ENCODE measurements at places on chromosomes 16 and 17.

DNA sequence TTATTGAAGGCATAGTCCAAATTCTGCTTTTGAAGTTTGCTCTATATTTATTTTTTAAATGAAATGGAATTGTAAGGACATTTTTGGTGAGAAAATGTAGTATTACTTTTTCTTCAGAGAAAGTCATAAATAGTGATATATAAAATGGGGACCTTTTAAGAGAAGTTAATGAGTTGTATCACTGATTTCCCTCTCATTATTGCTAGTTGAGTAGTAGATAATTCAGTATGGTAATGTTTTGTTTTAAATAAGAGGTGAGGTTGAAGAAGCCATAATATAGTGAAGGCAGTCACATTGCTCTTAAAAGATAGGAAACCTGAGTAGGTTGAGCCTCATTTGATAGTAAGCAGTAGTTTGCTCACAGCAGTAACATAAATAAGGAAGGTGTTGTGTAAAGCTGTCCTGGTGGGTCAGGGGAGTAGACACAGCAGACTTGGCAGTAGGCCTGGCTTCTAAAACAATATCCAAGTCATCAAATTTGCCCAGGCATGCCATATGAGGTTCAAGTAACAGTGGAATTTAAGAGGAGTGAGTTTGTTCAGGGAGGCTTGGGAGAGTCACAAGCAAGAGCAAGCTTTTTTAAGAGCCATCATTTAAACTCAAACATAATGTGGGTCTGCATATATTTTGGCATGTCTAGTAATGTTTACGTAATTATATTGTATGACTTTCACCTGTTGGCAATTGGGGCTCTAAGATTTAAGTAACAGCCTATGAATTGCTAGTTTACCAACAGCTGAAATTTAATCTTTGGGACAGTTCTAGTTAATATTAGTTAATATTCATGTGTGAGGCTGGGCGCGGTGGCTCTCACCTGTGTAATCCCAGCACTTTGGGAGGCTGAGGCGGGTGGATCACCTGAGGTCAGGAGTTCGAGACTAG is 6.5 kb downstream of the NFATC3 start:
- no peak for DNase-seq

DNA sequence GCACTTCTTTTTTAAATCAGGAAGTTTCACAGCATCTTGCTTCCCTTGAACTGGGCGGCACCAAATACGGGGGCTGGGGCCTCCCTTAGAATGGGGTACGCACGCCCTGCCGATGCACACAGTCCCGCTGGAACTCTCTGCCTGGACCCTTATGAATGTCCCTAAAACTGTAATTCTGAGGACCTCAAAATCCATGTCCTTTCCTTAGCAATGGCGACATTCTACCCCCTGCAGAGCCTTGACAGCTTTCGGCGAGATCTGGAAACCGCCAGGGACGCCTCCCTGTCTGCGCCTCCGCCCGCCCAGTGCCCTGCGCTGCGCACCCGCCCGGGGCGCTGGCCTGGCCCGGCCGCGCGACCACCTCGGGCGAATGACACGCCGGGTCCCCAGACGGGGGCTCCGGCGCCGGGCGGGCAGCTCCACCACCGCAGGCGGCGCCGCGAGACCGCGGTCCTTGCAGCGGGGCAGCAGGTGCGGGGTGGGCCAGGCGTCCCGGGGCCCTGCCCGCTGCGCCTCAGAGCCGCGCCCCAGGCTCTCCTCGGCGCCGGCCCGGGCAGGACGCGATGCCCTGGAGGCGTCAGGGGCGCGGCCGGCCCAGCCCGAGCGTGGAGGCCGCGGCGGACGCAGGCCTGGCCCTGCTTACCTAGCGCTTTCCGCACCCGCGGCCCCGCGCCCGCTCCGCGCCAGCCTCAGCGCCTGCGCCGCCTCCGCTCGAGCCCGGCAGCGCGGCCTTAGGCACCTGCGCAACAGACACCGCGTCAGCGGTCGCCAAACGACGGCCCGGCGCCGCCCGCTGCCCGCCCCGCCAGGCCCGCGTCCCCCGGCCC is 548 bp downstream of the HAGH start:
- peak; percentile 90 for DNase-seq

DNA sequence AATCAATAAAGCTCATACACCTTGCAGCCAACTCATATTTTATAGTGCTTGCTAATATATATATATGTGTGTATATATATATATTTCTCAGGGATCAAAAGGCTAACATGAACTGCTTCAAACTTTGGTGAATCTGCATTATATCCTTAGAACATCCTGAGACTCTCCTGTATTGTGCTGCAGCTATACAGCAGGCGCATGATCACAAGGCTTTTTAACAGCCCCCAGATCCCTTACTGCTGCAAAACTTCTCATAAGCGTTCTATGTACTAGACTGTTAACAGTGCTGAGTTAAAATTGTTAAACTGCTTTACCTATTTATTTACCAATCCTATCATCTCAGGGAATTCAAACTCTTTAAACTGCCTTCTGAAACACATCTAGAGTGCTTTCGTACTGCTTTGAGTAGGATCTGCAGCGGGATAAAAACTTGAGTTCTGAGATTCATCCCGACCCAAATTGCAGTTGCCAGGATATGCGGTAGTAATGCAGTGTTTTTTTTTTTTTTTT is 1.3 kb downstream of the GPATCH8 start:
- DNase-seq, result no peak

DNA sequence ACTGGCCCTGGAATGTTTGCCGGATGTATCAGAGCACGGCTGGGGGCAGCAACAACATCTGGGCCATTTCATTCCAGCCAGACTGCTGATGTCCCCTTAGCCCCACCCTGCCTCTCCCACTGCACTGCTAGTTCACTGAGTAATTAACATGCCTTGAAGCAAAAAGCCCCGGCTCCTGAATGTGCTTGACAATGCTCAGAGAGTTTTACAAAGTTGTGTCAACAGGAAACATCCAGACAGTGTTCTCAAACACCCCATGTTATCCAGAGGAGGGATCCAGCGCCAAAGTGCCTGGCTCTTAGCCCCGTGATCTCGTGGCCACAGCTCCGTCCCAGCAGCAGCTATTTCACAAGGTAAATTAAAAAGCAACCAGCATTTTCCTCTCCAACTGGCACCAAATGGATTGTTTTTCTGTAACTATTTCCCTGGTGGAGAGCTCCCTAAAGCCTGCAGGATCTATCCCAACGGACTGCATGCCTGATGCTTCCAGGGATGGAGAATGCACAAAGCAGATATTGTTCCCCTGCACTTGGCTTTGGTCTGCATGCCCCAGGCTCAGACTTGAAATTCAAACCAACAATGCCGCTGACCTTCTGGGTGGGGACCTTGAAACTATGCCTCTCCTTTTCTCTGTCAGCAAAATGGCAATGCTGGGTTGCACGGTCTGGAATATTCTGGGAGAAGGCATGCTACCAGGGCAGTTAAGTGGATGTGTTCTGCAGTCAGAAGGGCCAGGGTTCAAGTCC is 115.6 kb upstream of the CDH5 start:
- DNase-seq, result no peak

DNA sequence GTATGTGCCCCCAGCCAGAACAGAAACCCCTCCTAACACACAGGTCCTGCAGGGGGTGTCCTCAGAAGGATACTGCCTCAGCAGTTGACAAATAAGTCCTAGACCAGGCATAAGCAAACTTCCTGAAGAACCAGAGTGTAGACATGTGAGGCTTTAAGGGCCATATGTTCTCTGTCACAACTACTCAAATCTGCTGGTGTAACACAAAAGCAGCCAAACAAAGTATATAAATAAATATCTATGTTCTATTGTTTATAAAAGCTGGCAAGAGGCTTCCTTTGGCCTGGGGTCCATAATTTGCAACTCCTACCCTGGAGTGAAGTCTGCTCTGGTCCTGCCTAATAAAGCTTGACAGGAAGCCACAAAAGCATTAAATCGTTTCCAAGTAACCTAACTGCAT is 9.9 kb downstream of the FAM83G start:
- DNase-seq, result no peak

DNA sequence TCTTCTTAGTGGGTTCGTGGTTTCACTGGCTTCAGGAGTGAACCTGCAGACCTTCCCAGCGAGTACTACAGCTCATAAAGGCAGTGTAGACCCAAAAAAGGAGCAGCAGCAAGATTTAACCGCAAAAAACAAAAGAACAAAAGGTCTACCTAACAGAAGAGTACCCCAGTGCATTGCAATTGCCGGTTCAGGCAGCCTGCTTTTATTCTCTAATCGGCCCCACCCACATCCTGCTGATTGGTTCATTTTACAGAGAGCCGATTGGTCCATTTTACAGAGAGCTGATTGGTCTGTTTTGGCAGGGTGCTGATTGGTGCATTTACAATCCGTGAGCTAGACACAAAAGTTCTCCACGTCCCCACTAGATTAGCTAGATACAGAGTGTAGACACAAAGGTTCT is 2.0 kb upstream of the ARRB2 start:
- peak; percentile 49 for DNase-seq

GRCh38 chr17:32007463-32008298 is 498 bp downstream of the LRRC37B start:
- DNase-seq, result peak; percentile 37

- DNase-seq, result no peak
Measured at GRCh38 chr17:13862346-13862745, 207.0 kb upstream of the COX10 start.

GRCh38 chr17:50278526-50279180 is 4.4 kb downstream of the TMEM92 start:
- DNase-seq, result no peak

- DNase-seq, result no peak
Measured at GRCh38 chr16:55499281-55499680, 9.6 kb upstream of the LPCAT2 start.

- no peak for DNase-seq
Measured at GRCh38 chr17:27299384-27300049, 5.6 kb downstream of the WSB1 start.

GRCh38 chr17:80354336-80354735 is 60.6 kb upstream of the ENDOV start:
- DNase-seq, result no peak

DNA sequence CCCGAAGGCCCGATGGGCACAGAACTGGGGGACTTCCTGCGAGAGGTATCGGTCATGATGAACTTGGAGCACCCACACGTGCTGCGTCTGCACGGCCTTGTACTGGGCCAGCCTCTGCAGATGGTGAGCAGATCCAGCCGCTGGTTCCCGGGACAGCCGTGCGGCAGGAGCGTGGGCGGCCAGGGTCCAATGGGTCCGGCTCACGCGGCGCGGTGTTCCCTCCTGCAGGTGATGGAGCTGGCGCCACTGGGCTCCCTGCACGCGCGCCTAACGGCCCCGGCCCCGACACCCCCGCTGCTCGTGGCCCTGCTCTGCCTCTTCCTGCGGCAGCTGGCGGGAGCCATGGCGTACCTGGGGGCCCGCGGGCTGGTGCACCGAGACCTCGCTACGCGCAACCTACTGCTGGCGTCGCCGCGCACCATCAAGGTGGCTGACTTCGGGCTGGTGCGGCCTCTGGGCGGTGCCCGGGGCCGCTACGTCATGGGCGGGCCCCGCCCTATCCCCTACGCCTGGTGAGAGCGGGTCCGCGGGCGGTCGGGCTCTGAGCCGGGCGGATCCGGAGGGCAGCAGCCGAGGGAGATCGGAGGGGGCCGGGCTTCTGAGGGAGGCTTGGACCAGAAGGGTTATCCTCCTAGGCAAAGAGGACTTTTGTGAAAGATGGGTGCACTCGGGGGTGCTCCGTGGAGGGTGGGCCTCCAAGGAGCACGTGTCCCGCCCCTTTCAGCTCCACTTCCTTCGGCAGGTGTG is 3.0 kb downstream of the TNK1 start:
- DNase-seq, result peak; percentile 86

DNA sequence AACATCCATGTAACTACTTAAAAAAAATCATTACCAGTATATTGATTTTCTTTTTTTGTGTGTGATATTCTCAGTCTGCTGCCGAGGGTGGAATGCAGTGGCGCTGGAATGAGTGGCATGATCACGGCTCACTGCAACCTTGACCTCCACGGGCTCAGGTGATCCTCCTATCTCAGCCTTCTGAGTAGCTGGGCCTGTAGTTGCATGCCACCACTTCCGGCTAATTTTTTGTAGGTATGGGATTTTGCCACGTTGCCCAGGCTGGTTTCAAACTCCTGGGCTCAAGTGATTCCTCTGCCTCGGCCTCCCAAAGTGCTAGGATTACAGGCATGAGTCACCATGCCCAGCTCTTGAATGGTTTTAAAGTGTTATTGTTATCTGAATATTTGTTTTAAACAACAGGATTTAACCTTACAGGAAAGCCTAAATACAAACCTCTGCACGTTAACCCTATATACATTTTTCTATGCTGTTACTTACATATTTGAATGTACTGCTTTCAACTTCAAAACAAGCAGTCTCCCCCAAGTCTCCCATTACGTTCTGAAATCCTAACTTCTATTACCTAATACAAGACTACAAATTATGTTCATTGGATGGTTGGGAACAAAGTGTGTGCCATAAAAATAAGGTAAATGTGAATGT is 61.7 kb downstream of the KPNA2 start:
- DNase-seq, result no peak

GRCh38 chr16:50668368-50669008 is 12.6 kb downstream of the SNX20 start:
- DNase-seq, result no peak

DNA sequence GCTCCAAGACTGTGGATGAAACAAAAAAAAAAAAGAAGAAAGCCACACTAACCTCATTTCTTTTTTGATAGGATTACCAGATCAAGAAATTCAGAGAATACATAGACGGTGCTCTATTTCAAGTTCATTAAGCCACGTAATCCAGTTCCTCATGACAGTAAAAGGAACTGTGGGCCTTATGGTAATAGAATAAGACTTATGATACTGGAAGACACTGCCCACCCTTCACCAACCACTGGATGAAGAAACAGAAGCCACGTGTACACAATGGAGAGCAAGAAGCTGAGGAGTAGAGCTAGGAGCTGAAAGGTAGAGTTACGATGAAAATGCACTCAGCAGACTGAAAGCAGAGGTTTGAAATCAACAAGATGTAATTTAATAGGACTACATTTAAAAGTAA is 11.2 kb downstream of the NCBP3 start:
- no peak for DNase-seq

DNA sequence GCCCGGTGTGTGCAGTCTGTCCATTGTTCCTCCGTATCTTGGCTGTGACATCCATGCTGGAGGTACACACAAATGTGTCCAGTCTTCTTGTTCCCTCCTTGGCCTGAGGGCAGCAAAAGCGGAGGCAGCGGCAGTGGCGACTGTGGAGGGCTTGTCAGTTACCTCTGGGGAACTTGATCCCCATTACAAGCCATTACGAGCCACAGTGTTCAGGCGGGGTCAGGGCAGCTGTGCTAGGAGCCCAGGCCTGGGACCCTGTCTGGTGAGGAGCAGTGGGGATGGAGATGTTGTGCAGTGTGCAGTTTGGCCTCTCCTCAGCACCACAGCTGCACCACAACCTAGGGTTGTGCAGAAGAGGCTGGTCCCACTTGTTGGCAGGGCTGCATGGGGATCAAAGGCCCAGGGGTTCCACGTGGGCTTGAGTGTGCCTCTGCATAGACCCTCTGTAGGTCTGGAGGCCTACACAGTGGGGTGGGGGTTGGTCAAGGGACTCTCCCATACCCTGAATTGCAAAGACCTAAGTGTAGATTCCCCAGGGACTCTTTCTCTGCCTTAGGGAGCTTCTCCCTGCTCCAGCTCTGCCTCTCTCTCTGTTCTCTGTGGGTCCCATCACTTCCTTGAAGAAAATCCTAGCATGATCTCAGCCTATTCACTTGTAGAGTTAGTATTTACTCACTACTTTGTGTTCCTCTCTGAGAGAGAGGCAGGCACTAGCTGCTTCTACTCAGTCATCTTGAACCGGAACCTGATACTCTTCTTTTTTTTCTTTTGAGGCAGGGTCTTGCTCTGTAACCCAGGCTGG is 58.8 kb downstream of the SLFN11 start:
- peak; percentile 1 for DNase-seq

Data from stimulated activated naive CD4-positive, alpha-beta T cell (primary cell).